ENCODE measurements at places on chromosomes 1 and 21. TPM values are rescaled to one million over a fixed set of nuclear protein-coding genes. Genes with fewer than 3 reads are reported as not detected.

The RGS13 gene
- polyA plus RNA-seq = 0.71 TPM

The LCE1D gene
- polyA plus RNA-seq = not detected

The CRABP2 gene
- 349 TPM for polyA plus RNA-seq

The ADARB1 gene
- 27.0 TPM for polyA plus RNA-seq
